ENCODE measurements at places on chromosomes 7 and 10. TPM values are rescaled to one million over a fixed set of nuclear protein-coding genes. Genes with fewer than 3 reads are reported as not detected.

PTPN20 gene
- total RNA-seq, result 1.1 TPM

ANKIB1 gene
- 59.3 TPM for total RNA-seq

ZNF239 gene
- total RNA-seq, result 4.4 TPM

STEAP4 gene
- 202 TPM for total RNA-seq

IFIT2 gene
- 3.6 TPM for total RNA-seq

ARMH3 gene
- total RNA-seq, result 22.3 TPM

RP9 gene
- total RNA-seq, result 10.9 TPM

LRRN3 gene
- total RNA-seq, result 1.3 TPM

PNLIPRP3 gene
- total RNA-seq, result not detected

CYP17A1 gene
- not detected for total RNA-seq

EPO gene
- total RNA-seq, result not detected

RNF133 gene
- 0.76 TPM for total RNA-seq

TRIM50 gene
- not detected for total RNA-seq

HUS1 gene
- total RNA-seq, result 23.1 TPM

GTF2IRD2 gene
- 18.9 TPM for total RNA-seq

CCDC3 gene
- total RNA-seq, result 189 TPM

Data from posterior vena cava (tissue), 2 donors.